Stromal cell of bone marrow (primary cell): ENCODE measurements at places on chromosomes 7 and 10.

GRCh38 chr10:96840841-96841518, 8.9 kb downstream of the LCOR start:
- no peak for DNase-seq

GRCh38 chr7:93429563-93429962, 145.0 kb downstream of the CALCR start:
- no peak for DNase-seq

GRCh38 chr7:13797545-13797944, 191.9 kb downstream of the ETV1 start:
- DNase-seq: no peak

GRCh38 chr10:122657729-122658128, 41.9 kb downstream of the C10orf120 start:
- DNase-seq: no peak

- no peak for DNase-seq
These were observed 102.6 kb upstream of the NRBF2 start for GRCh38 chr10:63030536-63030935.

- DNase-seq: no peak
These were observed 46.2 kb downstream of the SEC61G start for GRCh38 chr7:54712820-54713219.

GRCh38 chr7:128234476-128235026, 6.5 kb upstream of the LEP start:
- no peak for DNase-seq

DNA sequence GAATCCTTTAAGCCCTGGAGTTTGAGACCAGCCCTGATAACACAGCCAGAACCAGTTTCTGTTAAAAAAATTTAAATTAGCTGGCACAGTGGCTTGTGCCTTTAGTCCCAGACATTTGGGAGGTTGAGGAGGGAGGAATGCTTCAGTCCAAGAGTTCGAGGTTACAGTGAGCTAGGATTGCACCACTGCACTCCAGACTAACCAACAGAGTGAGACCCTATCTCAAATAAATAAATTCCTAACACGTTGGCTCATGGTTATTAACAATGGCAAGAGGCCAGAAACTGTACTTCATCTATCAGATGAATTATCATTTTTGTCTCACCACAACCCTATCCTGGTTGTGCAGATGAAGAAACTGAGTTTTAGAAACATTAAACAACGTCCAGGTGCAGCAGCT, 2.1 kb upstream of the PPIA start:
- no peak for DNase-seq

GRCh38 chr10:98881789-98882188, 353.9 kb downstream of the HPSE2 start:
- no peak for DNase-seq

DNA sequence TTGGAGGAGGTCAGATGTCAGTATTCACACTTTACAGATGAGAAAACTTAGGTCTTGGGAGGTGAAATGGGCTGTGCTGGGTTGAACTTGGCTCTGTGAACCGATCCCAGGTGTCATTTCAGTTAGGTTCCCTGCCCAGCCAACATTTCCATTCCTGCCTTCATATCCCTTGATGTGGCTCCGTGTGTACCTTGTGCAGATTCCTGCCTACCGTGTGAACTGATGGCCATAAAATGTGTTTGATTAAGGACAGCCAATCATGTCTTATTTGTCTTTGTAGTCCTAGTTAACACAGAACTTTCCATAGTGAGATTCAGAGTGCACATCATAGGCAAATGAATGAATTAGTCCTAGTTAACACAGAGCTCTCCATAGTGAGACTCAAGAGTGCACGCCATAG, 101.0 kb upstream of the GATA3 start:
- DNase-seq: no peak

DNA sequence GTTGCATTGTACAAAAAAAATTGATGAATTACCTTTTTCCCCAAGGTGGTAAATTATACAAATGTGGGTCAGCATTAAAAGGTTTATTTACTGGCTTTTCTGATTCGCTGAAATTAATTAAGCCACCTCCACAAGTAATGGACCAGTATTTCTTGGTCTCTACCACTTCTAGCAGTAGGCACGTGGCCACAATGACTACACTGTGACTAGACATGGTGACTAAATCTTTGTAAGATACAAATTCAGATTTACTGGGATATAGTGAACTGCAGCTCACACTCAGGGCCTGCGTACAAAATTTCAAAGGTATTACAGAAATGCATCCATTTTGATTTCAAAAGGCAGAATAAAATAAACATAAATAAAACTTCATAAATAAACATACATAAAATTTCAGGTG, 10.9 kb downstream of the HPSE2 start:
- DNase-seq: no peak

DNA sequence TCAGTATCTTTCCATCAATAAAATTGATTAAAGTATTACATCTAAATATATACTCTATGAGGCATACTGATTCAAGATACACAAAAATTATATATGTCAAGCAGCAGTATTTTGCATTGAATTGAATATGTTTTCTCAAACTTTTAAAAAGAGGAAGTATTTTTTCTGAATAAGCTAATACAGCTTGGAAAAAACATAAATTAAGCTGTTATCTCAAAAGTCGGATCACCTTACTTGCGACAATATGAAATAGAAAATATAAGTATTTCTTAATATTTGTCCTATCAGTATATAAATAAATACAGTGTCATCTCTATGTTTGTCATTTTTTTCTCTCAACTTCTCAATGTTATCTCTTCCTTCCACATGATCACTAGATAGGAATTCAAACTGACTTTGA, 139.3 kb downstream of the MBL2 start:
- DNase-seq: no peak

- no peak for DNase-seq
These were observed 329.3 kb downstream of the ARL4A start for GRCh38 chr7:13016592-13017332.

- DNase-seq: no peak
These were observed 394.8 kb upstream of the IGFBP3 start for GRCh38 chr7:46315891-46316290.

- no peak for DNase-seq
These were observed 36.0 kb upstream of the SEMA3E start for GRCh38 chr7:83684928-83685327.

DNA sequence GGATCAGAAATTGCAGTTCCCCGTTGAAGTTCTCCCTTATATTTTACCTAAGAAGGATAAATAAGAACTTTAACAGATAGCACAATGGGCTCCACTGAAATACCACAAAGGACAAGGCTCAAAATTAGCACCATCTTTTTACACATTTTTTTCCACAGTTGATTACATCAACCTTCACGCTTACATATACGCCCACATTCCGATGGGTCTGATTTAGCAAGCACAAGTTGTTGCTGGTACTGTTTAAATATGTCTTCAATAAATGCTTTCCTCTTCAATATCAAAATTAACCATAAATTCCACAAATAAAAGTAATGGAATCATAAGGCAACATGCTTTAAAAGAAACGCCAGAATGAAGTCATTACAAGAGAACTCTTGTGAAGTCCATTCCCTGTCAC, 79.5 kb downstream of the NEBL start:
- no peak for DNase-seq

DNA sequence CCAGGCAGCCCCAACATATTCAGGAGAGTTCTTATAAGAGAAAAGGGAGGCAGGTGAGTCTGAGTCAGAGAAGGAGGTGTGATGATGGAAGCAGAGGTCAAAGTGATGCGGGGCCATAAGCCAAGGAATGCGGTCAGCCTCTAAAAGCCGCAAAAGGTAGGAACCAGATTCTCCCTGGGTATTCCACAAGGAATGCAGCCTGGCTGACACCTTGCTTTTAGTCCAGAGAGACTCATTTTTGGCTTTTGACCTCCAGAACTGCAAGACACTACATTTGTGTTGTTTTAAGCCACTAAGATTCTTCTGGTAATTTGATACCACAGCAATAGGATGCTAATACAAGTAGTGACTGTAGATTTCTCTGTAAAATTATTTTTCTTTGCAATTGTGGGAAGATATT, 151.5 kb upstream of the EEPD1 start:
- DNase-seq: no peak

GRCh38 chr10:132328738-132329137, 3.3 kb upstream of the LRRC27 start:
- no peak for DNase-seq

GRCh38 chr7:127393368-127394058, 1.0 kb upstream of the ZNF800 start:
- no peak for DNase-seq

DNA sequence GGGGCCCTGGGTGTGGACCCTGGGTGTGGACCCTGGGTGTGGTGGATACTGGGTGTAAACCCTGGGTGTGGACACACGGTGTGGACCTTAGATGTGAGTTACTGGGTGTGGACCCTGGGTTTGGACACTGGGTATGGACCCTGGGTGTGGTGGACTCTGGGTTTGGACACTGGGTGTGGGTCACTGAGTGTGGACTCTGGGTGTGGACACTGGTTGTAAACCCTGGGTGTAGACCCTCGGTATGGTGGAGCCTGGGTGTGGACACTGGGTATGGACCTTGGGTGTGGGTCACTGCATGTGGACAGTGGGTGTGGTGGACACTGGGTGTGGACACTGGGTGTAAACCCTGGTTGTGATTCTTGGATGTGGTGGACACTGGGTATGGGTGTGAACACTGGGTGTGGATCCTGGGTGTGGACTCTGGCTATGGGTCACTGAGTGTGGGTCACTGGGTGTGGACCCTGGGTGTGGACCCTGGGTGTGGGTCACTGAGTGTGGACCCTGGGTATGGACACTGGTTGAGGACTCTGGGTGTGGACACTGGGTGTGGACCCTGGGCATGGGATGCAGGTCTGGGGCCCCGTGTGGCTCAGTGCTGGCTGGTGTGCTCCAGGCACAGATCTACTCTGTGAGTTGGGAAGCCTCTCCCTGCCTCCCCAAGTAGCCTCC, 356.2 kb downstream of the GLRX3 start:
- DNase-seq: no peak

DNA sequence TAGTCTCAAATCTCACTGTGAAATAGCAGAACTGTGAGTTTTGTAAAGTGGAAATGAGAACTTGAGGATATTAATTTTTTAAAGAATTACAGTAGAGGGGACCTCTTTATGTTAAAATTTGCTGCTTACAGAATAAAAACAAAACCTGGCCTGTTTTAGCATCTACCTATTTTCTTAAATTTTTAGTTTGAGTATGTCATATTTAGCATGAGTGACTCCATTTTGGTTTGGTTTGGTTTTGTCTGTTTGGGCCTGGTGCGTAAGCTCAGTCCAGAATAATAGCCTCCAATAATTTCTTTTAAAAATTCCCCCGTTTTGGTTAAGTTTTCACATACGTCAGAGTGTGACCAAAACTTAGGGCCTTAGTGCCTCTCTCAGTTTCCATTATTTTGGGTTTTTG, 152.0 kb upstream of the ZNF92 start:
- DNase-seq: no peak

DNA sequence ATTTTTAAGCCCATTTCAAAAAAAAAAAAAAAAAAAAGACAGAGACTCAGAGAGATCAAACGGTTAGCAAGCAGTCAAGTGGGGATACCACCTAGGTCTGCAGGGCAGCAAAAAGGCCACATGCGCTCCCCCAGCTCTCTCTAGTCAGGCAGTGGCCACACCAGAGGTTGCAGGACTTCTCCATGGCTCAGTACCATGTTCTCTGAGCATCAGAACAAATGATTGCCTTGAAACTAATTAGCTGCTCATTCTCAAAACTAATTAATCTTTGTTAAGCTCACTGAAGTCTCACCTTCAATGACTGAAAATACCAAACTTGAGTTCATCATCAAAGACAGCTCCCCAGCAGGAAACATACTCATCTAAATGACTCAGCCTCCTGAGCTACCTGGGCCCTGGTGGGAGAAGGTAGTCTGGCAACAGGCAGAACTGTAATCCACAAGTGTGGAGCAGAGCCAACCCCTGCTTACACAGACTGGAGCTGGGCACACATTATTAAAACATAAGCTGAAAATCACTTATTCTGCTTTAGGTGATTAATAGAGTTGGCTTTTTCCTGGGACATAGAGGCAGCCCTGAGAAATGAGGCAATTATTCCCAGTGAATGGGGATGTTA, 319.6 kb downstream of the GRID1 start:
- DNase-seq: no peak

DNA sequence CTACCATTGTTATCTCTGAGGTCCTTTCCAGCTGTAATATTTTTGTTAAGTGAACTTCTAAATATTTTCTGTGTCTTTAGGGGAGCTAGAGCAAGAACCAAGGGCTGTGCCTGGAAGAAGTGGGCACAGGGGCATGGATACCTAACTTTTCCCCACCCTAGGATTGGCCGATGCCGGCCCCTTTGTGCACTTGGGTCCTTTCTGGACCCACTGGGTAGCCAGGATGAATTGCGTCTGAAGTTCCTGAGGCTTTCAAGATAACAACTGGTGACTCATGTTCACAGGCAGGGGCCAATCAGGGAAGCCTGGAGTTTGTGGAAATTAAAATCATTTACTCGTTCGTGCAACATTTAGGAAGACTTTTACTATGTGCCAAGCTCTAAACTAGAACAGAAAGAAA, 758 bp downstream of the DPCD start:
- no peak for DNase-seq

- DNase-seq: no peak
These were observed 148.4 kb downstream of the RNF133 start for GRCh38 chr7:122550545-122550944.

GRCh38 chr10:75165684-75166622, 44.6 kb upstream of the VDAC2 start:
- DNase-seq: no peak

- DNase-seq: no peak
These were observed 26.3 kb downstream of the ENTPD7 start for GRCh38 chr10:99685597-99685967.

GRCh38 chr7:90211391-90212148, at the start of gene STEAP2:
Gene STEAP2, plus strand, starts transcription at chr7:90211740. Its CDS starts 13,343 bp downstream, at chr7:90225083.
- peak; percentile 91 for DNase-seq

DNA sequence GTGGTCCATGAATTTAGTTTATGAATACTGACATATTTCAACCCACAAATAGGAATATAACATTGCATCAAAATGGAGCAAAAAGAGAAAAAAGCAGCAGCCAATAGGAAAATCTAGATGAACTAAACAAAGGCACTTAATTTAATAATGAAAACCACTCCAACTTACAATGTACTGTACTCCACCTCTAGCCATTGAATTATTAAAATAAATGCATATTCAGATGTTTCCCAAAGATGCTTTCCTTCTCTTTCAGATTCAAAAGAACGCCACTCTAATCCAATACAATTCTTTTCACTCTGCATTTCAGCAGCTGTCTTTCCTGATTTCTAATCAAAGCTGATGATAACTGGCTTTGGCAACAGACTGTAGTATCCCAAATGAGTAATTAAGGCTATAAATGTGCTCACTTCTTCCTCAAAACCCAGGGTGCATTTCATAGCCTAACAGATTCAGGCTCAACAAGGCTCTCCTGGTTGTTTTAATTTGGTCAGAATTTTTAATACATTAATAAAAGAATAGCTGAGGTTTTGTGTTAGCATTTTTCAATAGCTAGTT, 577.1 kb downstream of the PARD3 start:
- no peak for DNase-seq

DNA sequence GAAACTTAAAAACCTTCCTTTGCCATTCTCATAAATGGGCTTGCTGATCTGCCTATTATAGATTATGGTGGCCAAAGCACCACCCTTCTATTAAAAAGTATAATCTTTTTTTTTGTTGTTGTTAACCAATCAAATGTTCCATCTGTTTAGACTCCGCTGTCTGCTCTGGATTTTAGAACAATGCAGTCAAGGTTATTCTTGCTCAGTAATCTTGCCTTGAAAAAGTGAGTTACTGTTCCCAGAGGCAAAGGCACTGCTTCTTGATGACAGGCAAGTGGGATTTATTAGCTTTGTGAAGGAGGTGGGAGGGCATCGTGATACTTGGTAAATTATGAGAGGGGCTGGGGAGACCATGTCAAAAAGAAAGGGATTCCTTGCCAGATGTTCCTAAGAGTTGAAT, 143.5 kb downstream of the KIAA1217 start:
- DNase-seq: no peak
